ENCODE measurements at places on chromosomes 16 and 17. TPM values are rescaled to one million over a fixed set of nuclear protein-coding genes. Genes with fewer than 3 reads are reported as not detected.

DNA sequence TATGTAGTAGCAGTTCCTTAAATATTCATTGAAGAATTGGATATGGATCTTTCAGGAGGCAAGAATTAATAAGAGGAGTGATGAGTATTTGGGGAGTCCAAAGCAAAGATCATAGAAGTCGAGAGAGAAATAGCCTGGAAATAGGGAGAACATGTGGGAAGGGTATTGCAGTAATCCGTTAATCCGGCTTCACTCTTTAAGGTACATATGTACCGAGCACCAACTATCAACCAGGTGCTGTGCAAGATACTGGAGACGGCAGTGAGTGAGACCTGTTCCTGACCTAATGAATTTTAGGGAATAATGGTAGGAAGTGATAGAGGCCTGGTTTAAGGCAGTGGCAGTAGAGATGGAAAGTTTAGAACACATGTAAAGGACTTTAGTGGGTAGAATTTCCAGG is 1.1 kb downstream of the ELP5 start:
- H3K36me3 ChIP-seq, result peaks cover 11% of the 10 kb centered on the region
- DNase-seq, result no peak
- H3K4me3 ChIP-seq, result peak overlapping the region; percentile 84
- H3K27me3 ChIP-seq, result no peaks in the 10 kb centered on the region
- H3K27ac ChIP-seq, result no peak overlapping the region

DNA sequence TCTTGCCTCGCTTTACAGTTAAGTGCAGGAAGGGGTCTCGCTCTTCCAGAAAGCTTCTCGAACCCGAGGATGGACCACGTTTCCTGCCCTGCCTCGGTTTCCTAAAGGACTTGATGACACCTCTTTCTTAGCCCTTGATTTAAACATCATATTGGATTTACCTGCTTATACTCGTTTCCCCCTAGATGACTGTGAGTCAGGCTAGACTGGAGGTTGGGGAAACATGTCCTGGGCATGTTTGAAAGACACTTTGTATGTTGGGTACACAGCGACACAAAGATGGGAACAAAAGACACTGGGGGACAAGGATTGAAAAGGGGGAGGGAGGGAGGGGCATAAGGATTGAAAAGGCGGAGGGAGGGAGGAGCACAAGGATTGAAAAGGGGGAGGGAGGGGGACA is 30.0 kb downstream of the SDK2 start:
- no peak overlapping the region for H3K4me3 ChIP-seq
- peaks cover 2% of the 10 kb centered on the region for H3K27me3 ChIP-seq
- no peaks in the 10 kb centered on the region for H3K36me3 ChIP-seq
- no peak for DNase-seq

GRCh38 chr16:13305019-13305755 is 403.8 kb downstream of the SHISA9 start:
- no peak overlapping the region for H3K4me3 ChIP-seq
- H3K4me1 ChIP-seq, result peaks cover 13% of the 10 kb centered on the region
- no peak for DNase-seq

Gene PCYT2
- 26.0 TPM for total RNA-seq

Gene VEZF1
- 50.9 TPM for total RNA-seq

DNA sequence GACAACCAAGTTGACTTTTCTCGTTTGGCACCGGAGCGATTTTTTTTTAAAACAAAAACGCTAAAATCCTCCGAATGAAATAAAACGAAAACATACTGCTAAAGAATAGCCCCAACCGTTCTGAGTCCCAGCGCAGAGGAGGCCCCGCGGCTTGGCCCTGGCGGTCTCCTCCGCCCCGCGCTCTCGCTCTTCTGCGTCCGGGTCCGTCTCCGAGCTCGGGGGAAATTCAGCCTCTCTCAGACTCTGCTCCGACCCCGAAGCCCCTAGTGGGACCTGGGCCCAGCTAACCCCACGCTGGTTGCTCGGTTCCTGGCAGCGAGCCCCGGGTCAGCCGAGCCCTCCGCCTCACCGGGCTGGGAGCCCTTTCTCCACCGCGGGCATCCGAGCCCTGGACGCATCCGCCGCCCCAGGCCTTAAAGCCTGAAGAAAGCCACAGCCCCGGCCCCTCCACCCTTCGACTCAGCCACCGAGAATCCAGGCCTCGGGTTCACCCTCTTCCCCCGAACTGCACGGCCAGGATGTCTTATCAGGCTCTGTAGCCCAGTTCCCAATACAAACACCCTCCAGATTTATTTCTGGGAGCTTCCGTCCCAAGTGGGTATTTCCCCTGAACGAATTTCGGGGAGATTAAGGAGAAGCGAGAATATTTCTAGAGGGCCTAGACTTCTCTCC is 1.2 kb downstream of the TBX2 start:
- H3K27ac ChIP-seq, result peak overlapping the region; percentile 71
- peak; percentile 31 for DNase-seq
- H3K36me3 ChIP-seq, result no peaks in the 10 kb centered on the region
- H3K4me3 ChIP-seq, result peak overlapping the region; percentile 58

DNA sequence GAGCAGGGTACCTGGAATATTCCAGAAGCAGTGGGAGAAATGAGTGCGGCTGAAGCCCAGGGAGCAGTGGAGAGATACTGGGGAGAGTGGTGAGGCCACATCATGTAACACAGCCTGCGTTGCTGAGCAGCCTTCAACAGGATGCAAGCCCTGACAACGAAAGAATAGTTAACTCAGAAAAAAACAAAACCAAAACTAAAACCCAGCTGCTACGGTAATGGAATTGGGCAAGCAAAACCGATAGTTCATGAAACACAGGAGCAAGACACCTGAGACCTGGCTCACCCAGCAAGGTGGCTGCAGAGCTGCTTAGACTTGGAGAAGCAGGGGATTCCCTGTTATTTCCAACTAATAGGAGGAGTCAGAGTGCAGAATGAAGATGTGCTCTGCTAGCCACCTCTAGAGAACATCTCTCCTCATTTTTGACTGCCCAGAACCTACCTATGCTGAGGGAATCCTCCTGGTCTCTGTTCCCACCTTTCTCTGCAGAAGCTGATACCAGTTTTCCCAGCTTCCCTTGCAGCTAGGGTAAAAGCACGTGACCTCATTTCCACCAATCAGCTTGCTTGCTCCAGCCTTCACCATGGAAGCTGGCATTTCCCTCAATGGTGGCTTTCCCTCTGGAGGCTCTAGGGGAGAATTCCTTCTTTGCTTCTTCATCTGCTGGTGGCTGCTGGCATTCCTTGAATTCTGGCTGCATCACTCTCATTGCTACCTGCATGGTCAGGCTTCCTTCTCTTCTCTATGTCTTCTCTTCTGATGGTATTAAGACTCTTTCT is 59.4 kb upstream of the XYLT1 start:
- DNase-seq, result no peak
- H3K4me1 ChIP-seq, result no peaks in the 10 kb centered on the region
- H3K27me3 ChIP-seq, result no peaks in the 10 kb centered on the region
- H3K4me3 ChIP-seq, result no peak overlapping the region
